ENCODE measurements at places on chromosomes 3 and 15.

GRCh38 chr15:79372428-79372827 lies 59.7 kb upstream of the MINAR1 start:
- no peak for DNase-seq

GRCh38 chr3:99884484-99884883 lies 66.8 kb downstream of the CMSS1 start:
- DNase-seq = no peak

DNA sequence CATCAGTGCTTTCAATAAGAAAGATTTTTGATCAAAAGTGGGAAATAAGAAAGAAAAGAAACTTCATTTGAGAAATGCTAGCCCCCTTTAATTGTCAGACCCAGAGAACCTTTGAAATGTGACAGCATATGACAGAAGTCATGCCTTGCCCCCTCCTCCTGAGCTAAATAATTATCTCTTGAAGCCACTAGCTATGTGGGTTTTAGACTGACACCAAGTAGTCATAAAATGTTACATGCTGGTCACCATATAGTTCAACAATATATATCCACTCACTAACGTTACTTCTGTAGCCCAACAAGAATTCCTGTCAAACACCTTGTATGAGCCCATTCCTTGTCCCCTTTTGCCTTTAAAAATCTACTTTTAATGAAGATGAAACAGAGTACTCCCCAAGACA lies 43.1 kb upstream of the AADACL2 start:
- no peak for DNase-seq

DNA sequence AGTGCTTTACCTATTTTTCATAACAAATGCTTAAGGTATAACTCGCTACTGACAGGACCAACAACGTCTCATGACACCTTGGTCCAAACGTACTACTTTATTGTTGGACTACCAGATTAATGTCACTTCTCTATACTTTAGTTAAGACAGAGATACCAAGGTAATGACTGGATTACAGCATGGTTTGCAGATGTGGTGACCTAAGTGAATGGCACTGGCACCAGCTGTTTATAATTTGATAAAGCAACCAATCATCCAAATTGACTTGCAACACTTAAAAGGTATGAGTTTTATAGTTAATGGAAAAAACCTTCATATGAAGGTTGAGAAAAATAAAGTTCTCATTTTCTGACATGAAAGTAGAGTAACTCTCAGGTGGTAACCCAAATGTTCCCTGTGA lies 209.0 kb downstream of the NEK10 start:
- DNase-seq = no peak

DNA sequence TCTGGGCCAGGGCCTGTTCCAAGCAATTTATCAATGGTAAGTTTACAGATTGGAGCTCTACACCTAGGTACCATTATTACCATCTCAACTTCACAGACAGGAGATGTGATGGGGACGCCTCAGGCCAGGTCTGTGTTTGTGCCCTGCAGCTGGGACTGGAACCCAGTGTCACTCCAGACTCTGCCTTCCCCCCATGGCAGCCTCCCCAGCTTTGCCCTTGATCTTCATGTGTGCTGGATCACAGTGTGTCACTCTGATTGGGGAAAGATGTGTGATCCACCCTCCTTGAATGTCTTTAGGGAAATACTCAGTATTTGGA lies 59.6 kb downstream of the MGLL start:
- DNase-seq = no peak

- no peak for DNase-seq
Measured at GRCh38 chr15:100463515-100463914, 65.2 kb downstream of the CERS3 start.

GRCh38 chr3:34073111-34073510 lies 274.7 kb downstream of the PDCD6IP start:
- DNase-seq = no peak

- DNase-seq = no peak
Measured at GRCh38 chr3:30520699-30521098, 85.7 kb upstream of the TGFBR2 start.

DNA sequence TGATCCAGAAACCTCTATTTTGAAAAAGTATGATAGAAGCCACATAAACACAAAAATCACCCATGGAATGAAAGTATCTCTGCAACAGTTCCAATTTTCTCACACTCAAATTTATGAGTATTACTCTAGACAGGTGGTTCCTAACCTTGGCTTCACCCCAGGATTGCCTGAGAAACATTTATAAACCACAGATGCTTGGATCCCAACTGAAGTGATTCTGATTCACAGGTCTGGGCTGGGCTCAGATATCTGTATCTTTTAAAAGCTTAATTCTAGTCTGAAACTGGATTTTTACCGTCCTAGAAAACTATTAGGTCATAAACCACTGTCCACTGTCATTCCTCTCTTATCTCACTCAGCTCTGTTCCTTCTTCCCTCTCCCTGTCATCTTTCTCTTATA lies 7.4 kb upstream of the SST start:
- DNase-seq = no peak

DNA sequence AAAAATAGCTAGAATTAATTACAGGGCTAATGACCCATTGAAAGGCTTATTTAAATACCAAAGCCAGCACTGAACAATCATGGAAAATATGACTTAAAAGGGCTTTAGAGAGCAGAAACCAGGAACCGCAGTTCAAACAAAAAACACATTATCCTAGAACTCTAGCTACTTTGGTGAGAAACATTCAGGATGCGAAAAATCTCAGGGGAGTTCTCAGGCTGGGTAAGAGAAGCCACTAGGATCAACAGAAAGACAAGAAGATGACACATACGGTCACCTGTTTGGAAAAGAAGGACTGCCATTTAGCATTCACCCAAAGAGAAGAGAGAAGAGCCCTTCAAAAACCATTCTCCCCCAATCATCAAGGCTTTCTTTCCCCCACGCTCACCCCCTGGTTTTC lies 75.6 kb upstream of the ICE2 start:
- DNase-seq = no peak

DNA sequence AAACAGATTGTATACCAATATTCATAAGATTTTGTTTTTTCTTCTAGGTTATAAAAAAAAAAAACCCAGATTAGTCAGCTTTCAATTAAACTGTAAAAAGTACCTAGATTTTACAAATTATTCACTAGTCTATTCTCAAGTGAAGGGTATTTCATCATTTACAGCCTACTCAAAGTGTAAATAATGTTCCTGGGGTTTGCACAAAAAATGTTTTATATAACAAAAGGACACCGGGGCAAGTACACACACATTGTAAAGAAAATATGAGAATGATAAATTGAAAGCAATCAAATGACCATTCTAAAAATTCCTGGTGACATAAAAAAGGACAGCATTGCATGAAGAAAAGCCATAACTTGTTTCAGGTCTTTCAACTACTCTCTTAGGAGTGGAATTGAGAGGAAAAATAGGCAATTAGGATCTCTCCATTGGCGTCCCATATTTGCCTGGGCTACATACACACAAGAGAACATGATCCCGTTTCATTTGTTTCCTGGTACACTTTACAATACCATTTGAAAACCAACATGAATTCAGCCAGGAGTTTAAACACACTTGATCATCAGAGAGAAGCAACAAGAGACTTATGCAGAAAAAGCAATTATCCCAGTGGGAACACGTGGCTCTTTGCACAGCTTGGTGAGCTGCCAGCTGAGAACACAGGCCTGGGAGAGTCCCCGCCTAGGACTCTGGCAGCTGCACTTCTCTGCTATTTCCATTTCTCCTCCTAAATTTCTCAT lies 1039.2 kb downstream of the ROBO1 start:
- no peak for DNase-seq

- DNase-seq = no peak
Measured at GRCh38 chr15:34701536-34701935, 53.3 kb downstream of the GJD2 start.

DNA sequence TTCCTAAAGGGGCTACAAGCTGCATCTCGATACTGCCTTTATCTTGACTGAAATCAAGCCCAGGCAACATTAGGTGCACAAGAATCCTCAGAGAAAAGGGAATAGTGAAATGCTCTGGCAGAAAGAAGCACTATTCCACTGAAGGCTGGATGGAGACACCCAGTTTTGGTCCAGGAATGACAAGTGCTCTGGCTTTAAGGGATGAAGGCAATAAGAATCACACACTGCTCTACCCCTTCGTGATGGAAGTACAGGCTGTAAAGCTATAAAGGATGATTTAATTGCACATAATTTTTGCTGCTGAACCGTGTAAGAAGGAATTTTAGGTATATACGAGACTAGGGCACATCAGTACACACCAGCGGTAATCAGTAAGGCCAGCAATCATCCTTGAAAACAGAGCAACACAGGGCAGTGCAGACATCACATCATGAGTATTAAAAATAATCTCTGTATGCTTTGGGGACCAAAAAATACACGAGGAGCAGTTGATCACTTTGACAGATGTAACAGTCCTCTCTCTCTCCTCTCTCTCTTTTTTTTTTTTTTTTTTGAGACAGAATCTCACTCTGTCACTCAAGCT lies 414.6 kb upstream of the TBL1XR1 start:
- no peak for DNase-seq

DNA sequence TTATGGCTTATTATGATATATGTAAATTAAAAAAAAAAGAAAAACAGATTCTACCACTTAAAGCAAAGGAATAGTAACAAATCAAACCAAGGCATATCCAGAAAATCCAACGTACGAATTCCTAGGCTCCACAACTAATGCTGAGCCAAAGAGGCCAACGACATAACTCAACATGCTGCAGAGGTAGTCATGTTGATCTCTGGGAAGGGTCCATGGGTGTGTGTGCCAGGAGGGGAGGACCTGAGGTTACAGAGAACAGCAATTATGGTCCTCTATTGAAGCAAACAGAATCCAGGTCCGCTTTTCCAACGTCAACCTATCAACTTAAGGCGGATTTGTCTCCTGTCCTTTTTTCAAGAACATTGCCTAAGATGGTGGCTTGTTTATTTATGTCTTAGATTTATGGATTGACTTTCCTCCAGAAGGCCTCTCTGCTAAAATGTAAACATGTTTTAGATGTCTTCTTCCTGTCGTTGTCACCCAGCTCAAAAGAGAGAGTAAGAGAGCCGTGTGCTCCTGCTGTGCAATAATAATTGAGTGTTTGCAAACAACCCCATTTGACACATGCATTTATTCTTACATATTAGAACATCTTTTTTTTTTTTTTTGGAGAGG lies 20.4 kb downstream of the NANOGP8 start:
- DNase-seq = no peak

DNA sequence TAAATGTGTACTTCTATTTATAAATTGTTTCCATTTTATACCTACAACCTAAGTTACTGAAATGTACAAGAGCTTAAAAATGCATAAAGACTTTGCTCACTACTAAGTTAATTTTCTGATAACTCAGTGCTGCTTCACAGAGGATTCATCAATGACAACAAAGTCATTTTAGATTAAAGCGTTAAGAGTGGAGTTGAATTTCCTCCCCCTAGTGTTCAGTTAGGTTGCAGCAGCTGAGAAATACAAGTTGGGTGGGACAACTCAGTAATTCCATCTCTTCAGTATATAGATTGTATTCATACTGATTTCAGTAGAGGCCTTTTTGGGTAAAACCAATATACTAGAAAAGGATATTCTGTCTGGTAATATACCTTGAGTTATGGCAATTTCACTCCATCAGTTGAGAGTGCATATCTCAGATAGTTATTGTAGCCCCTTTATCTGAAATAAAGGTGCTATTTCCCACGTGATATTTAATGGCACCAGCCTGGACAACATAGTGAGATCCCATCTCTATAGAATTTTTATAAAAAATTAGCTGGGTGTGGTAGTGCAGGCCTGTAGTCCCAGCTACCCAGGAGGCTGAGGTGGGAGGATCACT lies 6.9 kb upstream of the RPL35A start:
- DNase-seq = no peak

GRCh38 chr3:15782429-15782828 lies 15.3 kb downstream of the ANKRD28 start:
- no peak for DNase-seq

DNA sequence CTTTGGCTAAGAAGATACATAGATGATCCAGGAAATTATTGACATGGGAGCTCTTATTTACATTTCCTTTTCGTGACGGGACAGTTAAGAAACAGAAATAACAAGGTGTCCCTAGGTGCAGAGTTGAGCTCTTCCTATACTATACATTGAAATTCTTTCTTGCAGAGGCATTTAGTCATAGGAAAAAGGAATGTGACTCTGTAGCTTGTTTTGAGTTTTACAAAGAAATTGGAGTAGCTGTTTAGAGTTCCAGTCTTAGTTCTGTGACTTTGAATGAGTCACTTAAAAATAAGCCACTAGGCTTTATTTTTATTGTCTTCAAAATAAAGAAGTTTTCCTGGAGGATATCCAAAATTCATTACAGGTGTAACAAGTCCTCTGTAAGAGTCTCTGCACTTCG lies 723.5 kb upstream of the SGO1 start:
- no peak for DNase-seq

DNA sequence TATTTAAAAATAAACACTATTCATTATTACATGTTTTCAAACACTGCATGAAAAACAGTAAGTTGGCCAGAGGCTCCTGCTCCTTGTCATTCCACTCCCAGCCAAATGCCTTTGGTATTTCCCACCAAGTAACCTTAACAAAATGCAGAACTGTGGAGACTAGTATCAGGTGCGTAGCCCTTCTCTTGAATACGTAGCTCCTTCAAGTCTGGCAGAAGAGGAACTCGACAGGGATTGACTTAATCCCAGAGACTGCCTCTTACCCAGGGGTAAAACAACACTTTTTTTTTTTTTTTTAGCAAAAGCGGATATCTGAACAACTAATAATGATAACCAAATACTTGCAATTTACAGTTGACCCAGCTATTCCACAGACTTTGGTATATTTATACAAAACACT lies 738 bp downstream of the COMMD2 start:
- no peak for DNase-seq

DNA sequence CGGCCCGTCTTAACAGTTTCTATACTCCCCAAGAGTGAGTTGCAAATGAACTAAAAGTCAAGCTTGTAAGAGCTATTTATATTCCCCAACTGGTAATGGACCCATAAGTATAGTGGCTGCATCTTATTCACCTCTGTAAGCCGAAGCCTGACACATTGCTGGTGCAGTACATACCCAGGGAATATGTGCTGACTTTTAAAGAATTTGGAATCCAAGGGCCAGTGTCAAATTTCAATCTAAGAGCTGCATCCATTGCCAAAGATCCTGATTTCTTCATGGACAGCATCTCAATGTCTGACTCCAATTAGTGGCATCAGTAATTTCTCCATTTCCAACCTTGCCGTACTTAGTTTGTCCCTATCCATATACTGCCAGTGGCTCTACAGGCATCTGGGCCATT lies 42.0 kb downstream of the FRMD4B start:
- no peak for DNase-seq

DNA sequence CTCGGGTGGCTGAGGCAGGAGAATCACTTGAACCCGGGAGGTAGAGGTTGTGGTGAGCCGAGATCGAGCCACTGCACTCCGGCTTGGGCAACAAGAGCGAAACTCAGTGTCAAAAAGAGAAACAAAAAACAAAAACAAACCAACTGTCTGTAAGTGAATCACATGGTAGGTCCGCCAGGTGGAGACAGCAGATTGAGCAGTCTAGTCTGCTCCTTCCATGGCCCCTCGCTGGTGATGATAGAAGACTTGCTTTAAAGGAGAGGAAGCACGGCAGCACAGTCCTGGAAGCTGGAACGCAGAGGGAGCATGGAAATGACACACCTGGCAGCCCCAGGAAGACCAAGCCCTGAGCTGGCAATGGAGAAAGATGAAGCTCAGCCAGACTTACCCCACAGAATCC lies 31.4 kb upstream of the MGLL start:
- no peak for DNase-seq

GRCh38 chr3:68070186-68070585 lies 415.8 kb upstream of the SUCLG2 start:
- no peak for DNase-seq
